CD8-positive, alpha-beta T cell (primary cell): ENCODE measurements at places on chromosomes 12 and 14.
A peak's percentile ranks its signal among the peaks of the same experiment; 100 is the strongest.

DNA sequence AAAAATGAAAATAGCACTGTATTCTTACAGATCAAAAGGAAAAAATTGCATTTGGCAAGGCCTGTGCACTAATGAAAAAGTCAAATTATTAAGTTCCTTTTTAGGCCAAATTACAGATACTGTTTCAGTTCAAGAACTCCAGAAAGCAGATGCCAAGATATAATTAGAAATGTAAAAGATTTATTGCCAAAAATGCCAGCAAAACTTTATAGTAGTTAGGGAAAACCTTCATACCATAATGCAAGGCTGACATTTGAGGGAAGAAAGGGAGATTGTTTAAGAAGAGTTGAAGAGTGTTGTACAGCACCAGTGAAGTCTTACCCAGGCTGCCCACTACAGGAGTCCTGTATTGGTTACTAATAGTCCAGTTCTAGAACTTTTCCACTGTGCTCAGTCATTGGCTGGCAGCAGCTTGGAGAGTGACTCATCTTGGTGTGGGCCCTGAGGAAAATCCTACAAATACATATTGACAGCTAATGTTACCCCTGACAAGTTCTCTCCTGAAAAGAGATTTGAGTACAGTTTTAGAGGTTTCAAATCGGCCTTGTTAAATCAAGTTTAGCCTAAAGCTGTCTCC lies 600.4 kb downstream of the C12orf50 start:
- no peak for DNase-seq

GRCh38 chr12:4270831-4271716 lies 2.5 kb upstream of the CCND2 start:
- no peak for DNase-seq

DNA sequence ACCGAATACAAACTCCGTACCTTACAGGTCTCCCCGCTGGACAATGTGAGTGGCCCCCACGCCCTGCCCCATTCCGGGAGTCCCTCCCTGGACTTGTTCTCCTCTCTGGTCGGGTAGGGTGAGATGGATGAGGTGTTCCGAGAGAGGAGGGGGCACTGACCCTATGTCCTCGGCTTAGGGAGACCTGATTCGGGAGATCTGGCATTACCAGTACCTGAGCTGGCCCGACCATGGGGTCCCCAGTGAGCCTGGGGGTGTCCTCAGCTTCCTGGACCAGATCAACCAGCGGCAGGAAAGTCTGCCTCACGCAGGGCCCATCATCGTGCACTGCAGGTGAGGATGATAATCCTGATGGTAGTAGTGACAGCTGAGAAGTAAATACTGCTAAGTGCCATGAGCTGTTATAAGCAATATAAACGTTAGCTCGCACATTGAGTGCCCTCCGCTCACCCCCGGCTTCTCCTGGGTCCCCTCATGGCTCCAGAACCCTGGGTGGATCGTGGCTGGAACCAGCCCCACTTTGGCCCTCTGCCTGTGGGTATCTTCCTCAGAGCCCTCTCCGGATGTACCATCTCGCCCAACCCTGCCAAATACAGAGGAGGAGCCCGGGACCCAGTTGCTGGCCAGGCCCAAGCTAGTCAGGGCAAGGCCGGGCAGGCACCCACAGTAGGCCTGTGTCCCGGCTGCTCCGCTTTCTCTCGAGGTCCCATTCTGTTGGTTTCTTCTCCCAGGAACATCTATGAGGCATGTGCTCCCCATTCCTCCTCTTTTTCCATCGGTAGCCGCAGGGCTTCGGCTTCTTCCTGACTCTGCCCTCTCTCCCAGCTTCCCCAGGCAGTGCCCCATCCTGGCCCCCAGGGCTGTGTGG lies 6.8 kb downstream of the PTPN6 start:
- no peak for DNase-seq

- no peak for DNase-seq
Observed at GRCh38 chr14:104081261-104081835, 4.2 kb upstream of the ASPG start.

GRCh38 chr12:67269633-67270573 lies 745 bp downstream of the CAND1 start:
- peak; percentile 70 for DNase-seq

DNA sequence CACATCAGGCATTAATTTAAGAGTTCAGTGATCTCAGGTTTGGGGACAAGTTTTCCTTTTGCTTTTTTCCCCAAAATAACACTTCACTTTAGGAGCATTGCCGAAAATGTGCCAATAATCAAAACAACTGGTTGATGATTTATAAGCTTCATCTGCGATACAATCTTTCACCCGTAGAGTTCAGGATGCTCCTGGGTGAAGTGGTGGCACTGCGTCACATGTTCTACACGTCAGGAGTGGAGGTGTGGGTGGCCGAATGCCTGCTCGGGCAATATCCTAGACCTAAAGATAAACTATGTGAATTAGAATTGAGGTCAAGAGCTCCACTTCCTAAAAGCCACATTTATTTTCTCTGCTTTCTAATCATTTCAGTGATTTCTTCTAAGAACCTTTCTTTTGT lies 70.9 kb upstream of the DICER1 start:
- no peak for DNase-seq
